ENCODE measurements at places on chromosomes 6 and 20. TPM values are rescaled to one million over a fixed set of nuclear protein-coding genes. Genes with fewer than 3 reads are reported as not detected.

- no peak for DNase-seq
These were observed 49.5 kb downstream of the PLN start for GRCh38 chr6:118597636-118598035.

- DNase-seq = no peak
These were observed 19.6 kb upstream of the LTV1 start for GRCh38 chr6:143823548-143823947.

DNA sequence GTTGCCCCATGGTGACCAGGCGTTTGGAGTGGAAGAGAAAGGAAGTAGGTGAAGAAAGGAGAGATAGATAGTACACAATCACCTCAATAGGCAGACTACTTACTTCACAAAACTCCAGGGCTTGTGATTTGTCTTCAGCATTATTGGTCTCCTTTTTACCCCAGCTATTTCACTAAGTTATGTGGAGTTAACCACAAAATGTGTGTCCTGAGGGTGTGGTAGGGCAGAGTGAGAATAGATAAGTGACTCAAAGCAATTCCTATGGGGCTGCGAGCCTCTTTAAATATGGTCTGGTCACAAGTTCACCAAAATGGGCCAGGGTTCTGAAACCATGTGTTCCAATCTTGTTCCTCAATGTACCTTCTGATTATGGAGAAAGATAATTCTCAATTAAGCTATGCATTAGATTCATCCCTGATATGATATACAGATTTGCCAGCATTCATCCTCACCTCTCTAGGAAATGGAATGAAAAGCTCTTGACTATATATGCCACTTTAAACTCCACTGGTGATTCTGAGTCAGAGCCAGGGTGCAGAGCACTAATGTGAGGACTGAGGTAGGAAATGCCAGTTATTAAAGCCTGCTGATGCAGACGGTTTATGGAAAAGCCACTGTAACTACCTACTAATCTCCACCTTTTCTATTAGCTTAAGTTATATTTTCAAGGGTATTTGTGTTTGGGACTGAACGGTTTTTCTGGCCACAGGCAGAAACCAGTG, 310.6 kb upstream of the MANEA start:
- no peak for DNase-seq

Gene DDO
- 2.7 TPM for total RNA-seq

GRCh38 chr20:38050686-38051085, 17.1 kb downstream of the RPRD1B start:
- no peak for DNase-seq

Gene PPP1R18
- 15.6 TPM for total RNA-seq
